ENCODE measurements at places on chromosomes 5 and 9. TPM values are rescaled to one million over a fixed set of nuclear protein-coding genes. Genes with fewer than 3 reads are reported as not detected.

Gene OLFML2A
- total RNA-seq = 11.4 TPM

Gene IFNA13
- total RNA-seq = not detected

Gene ACTBL2
- not detected for total RNA-seq

Gene EQTN
- total RNA-seq = not detected

Gene SLC36A3
- total RNA-seq = not detected

Gene DBH
- 0.29 TPM for total RNA-seq

Gene RLN2
- 4.7 TPM for total RNA-seq

Gene GARIN3
- total RNA-seq = not detected

Gene ABLIM3
- total RNA-seq = 0.56 TPM

Gene CNOT8
- 62.9 TPM for total RNA-seq

Gene TSSK1B
- not detected for total RNA-seq

Gene NPR2
- total RNA-seq = 11.0 TPM
